ENCODE measurements at places on chromosomes 11 and 22.

DNA sequence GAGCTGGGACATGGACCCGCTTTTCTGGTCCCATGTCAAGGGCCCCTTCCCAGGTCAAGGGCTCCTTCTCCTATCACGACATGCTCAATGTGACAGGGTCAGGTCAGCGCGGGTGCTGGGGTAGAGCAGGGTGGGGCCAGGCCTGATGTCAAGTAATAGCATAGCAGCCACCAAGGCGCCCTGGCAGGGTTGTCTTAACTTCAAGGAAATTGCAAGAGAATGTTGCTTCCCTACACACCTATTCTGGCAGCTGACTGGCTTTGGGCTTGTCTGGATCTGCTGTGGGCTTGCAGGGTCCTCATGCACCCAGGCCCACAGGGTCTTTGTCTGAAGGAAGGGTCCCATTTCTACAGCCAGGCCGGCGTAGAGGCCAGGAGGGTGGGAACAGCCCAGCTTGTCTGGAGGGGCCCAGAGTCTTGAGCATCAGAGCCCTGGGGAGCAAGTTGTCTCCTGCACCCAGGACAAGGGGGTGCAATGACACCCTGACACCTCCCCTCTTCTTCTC, 71.4 kb downstream of the BUD13 start:
- no peak for DNase-seq

DNA sequence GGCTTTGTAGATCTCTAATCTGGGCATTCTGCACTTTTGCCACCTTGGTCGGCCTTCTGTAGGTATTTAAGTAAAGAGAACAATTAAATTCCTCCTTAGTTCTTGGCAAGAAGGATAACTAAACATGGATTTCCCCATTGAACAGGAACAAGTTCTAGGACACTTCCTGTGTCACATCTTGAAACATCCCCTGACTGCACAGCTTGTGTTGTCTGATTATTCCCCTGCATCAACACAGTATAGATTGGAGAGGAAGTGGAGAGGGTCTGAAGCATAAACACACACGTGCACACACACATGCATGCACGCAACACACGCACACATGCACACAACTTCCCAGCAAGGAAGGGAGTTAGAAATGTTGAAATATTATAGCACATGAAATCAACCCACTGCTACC, 8.6 kb downstream of the ISX start:
- no peak for DNase-seq

GRCh38 chr11:71301046-71301857, 48.9 kb upstream of the SHANK2 start:
- no peak for DNase-seq

DNA sequence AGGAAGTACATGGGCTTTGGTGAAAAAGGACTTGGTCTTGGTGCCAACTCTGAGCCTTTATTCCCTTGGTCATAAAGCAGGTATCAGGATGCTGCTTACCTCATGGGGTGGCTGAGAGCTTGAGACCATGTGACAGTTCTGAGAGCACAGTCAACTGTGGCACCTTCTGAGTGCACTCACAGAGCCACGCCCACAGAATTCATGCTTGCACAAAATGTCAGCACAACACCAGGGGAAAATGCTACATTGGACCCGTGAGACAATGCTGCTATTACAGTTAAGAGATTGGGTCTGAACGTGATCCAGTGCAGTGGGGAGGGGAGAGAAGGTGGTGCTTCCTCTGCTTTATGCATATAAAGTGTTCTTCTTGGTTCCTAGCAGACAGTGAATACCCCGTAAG, 79.5 kb upstream of the SPON1 start:
- no peak for DNase-seq

DNA sequence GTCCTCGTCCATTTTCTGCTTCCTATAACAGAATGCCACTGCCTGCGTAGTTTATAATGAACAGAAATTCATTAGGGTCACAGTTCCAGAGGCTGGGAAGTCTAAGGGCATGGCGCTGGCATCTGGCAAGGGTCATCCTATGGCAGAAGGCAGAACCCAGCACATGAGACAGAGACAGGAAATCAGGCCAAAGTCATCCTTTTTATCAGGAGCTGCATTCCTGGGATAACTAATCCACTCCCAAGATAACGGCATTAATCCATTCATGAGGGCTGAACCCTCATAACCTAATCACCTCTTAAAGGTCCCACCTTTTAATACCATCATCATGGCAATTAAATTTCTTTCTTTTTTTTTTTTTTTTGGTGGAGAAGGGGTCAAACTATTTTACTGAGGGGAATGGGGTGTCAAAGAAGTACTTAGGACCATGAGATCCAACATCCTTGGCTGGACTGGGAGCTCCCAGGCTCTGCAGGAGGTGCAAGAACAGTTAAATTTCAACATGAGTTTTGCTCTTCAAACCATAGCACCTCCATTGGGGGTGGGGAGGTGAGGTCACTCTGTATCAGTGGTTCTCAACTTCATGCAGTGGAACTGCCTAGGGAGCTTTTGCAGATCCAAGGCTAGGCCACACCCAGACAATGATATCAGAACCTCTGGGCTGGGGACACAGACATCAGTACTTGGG, 4.4 kb downstream of the TMEM109 start:
- no peak for DNase-seq

- peak; percentile 28 for DNase-seq
Observed at GRCh38 chr22:26273011-26273675, 103.9 kb downstream of the SEZ6L start.

GRCh38 chr22:40430991-40431390, 60.6 kb downstream of the SGSM3 start:
- no peak for DNase-seq

DNA sequence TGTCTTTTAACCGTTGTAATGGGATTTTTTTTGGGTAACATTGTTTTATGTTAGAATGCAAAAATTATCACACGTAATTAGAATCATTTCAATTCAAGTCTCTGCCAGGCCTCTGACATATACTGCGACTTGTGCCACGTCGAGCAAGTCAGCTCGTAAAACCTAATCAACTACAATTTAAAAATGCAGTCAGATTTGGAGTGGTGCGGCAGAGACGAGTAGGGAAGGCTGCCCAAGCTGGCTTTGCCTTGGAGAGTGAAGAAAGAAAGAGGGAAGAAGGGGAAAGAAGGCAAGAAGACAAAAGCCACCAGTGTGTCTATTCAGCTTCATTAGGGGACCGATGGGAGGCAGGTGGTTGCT, 110.7 kb downstream of the MIAT start:
- DNase-seq: no peak

- DNase-seq: no peak
Observed at GRCh38 chr11:89498845-89499448, 7.8 kb upstream of the NOX4 start.

DNA sequence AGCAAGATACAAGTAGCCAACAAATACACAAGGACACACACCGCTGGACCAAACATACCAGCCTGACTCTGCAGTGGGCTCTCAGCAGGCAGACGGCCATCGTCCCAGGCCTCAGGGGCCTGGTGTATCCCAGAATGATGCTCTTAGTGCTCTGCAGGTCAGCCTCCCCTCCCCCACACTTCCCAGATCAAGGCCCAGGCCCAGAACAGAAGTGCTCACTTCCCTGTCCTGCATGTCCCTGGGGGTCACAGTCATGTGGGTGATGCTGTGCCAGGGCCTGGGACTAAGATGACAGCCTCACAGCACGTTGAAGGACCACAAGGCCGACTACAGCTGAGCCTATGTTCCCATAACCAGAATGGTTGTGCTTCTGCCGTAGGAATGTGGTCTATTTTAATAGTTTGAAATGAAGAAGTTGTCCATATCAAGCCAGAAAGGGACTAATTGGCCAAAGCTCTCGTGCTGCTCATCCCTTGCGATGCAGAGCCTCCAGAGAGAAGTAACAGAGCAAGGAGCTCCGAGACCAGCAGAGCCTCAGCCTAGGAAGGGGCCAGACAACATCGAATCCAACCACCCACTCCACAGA, 48.6 kb downstream of the GAB4 start:
- DNase-seq: no peak

DNA sequence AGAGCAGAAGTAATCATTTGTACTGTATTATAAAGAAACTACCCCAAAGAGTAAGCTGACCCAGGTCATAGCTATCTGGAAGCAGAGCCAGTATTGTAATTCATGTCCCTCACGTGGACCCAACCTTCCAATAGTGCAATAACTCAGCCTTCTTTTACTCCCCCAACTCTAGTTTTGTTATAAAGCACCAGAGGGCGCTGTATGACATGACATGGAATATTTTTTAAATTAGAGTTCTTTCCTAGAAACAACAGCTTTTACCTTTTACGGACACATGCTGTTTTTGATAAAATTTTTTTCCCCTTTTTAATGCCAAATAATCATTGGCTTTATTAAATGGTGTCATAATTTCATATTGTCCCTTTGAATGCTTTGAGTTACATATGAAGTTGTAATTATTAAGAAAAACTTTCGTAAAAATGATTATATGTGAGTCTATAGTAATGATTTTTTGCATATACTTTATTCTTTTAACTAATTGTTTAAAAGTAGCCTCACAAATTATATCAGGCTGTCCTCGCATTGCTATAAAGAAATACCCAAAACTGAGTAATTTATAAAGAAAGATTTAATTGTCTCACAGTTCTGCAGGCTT, 76.9 kb downstream of the DKK3 start:
- peak; percentile 44 for DNase-seq

DNA sequence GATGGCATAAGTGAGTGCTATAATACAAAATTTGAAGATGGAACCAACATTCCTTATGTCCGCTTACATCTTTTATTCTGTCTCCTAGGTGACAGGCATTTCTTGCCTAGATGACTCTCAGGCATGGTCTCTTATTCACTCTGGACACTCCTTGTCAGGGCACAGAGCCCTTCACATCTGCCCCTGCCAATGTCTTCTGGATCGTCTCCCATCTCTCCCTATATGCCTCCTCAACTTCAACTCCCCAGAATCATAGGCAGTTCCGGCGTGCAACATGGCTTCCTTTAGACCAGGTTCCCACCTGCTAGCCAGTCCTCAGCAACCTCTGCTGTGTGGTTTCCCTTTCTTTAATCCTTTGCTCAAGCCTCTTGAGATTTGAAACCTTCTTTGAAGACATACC, 300.9 kb downstream of the TENM4 start:
- peak; percentile 16 for DNase-seq

GRCh38 chr22:47206666-47207218, 444.3 kb downstream of the TBC1D22A start:
- DNase-seq: no peak

GRCh38 chr11:27296497-27296896, 66.5 kb downstream of the CCDC34 start:
- DNase-seq: peak; percentile 26

DNA sequence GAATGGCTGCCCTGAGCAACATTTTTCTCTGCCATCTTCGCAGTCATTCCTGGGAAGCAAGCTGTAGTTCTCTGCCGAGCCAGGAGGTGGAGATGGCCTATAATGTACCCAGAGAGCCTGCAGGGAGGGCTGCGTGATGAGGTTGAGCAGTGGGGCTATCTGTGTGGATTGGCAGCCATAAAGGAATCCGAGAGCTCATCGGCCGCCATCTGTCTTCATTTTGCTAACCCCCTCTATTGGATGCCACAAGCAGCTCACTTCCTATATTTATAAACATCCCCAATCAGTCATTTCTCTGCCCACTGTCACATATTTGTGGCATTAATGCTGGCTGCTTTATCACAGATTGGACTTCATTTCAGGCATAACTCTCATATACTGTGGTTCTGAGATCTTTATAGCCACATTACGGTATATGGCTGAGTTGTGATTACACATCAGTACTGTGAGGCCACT, 209.5 kb downstream of the NTM start:
- DNase-seq: peak; percentile 5

- no peak for DNase-seq
Observed at GRCh38 chr22:48724899-48725298, 1102.8 kb downstream of the BRD1 start.

DNA sequence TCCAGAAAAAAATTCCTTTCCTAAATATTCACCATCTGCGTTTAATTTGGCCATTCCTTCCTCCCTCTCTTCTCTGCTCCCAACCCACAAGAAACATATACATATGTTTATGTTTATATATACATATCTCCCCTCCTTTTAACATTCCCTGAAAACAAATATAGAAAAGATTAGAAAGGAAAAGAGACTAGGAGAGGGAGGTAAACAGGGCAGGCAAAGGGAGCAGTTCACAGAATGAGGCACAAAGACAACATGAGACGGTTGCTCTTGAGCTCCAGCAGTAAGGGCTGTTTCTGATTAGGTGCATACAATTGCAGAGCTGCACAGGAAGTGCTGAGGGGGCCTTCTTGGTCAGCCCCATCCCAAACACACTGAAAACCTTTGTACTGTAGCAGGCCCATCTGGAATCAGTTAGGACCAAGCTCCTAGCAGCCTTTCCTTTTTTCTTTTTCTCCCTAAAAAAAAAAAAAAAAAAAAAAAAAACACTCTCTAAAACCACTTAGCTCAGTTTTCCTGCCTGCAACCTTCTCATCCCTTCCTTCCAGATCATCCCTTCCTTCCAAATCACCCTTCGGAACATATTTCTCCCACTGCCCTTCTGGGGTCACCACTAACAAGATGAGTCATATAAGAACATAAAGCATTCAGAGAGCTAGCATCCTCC, 57.0 kb downstream of the RBFOX2 start:
- DNase-seq: peak; percentile 23

DNA sequence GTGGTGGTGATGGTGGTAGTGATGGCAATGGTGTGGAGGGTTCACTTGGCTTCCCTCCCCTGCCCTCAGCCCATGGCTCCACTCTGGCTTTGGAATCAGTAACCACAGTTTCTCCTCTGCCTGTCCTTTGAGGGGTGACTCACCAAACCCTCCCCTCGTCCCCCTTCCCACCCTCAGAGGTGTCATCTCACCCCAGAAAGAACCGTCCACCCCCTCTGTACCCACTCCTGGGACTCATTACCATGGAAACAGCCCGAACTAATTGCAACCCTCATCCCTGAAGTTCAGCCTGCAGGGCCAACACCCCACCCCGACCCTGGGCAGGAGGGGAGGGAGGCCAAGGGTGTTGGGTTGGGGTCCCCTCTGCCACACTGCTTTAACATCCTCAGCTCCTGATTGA, 26.6 kb downstream of the PHLDB1 start:
- no peak for DNase-seq

DNA sequence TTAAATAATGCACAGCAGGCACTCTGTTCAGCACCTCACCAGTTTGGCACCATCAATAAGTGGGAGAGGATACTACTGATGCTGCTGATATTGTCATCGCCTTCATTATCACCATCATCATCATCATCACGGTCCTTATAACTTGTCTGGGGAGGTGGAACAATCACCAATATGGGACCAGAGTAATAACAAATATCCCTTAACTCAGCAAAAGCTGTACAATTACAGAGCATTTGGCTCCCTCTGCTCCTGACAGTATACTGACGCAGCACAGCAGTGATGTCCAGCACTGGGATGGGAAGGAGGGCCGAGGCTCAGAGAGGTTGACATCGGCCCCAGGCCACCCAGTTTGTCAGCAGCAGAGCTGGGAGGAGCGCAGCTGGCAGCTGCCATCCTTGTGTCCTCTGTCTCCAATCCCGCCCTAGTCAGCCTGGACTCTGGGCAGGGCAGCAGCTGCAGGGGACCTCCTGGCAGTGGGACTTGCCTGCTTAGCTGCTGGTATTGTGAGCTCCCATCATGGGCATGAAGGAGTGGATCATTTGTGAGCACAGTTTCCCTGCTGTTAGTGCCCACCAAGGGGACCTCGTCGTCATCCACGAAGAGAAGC, 90.0 kb downstream of the DHCR7 start:
- no peak for DNase-seq

Data from NCI-H2081 (cell line).